ENCODE measurements at places on chromosomes 6 and 20.

- peak; percentile 62 for DNase-seq
These were observed 49.8 kb downstream of the FRK start for GRCh38 chr6:116010790-116011401.

DNA sequence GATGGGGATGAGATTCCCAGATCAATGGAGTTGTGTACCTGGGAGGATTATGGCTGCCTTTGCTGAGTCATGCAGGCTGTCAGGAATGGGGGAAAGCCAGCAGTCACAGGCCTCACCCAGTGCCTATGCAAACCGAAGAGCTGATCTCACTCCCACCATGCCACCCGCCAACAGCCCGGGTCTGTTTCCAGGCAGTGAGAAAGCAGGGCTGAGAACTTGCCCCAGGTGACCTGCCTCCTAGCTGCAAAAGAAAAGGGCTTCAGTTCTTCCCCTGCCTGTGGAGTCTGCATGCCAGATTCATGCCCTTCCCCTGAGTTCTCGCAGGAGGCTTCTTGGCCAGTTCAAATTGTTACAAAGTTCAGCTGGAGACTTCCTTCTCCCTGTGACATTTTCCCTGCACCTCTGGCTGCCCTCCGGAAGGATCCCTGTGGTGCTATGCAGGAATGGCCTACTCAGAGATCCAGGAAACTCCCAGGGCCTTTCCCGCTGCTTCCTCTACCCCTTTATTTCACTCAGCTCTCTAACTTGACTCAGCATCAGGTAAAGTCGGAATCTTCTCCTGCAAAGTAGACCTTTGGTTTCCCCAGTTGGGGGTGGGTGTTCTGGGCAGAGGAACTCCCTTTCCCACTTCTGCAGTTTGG is 71.5 kb upstream of the B3GAT2 start:
- no peak for DNase-seq

- no peak for DNase-seq
These were observed 589.9 kb downstream of the PHF3 start for GRCh38 chr6:64225503-64225902.

DNA sequence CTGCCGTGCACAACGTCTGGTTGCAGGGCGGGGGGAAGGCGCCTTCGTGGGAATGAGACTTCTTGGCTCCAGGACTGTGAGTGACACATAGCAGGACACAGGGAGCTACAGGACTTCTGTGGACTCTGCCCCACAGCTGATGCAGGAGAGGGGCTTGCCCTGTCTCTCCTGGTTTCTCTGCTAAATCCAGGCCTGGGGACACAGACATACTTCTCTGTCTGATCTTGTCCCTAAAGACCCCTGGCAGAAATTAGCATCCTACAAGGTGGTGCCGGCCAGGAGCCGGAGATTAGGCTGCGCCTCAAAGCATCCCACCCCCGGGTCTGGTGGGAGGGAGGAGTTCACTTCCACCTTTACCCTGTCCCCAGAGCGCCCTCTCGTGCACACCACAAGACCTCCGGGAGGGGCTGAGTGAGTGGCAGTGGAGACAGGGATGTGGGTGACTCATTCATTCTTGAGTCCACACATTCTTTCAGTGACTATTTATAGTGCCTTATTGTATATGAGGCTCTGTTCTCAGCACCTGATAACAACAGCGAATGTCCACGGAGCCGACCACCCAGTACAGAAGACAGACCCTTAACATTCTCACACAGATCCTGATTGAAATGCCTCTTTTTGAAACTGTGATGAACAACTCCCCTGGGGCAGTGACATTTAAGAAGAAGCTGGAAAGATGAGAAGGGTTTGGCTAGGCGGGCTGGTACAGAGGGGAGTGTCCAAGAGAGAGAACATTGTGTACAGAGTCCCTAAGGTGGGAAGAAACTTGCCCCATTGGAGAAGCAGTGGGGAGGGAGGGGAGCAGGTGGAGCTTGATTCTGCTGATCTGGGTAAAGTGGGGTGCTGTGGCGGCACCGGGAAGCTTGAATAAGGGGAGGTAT is 39.0 kb downstream of the GMPR start:
- DNase-seq, result no peak

GRCh38 chr6:77502981-77503380 is 39.7 kb upstream of the HTR1B start:
- no peak for DNase-seq
